ENCODE measurements at places on chromosomes 6 and 20. TPM values are rescaled to one million over a fixed set of nuclear protein-coding genes. Genes with fewer than 3 reads are reported as not detected.

The POM121L2 gene
- total RNA-seq = not detected

The MYLK4 gene
- total RNA-seq = 1.6 TPM

The TUBB2B gene
- 0.54 TPM for total RNA-seq

The REM1 gene
- total RNA-seq = 0.27 TPM

The COL11A2 gene
- total RNA-seq = 0.27 TPM

The RIPPLY2 gene
- total RNA-seq = not detected

The GSTA2 gene
- total RNA-seq = not detected

The GABRR1 gene
- total RNA-seq = not detected

The ZCCHC3 gene
- total RNA-seq = 27.7 TPM

The APMAP gene
- total RNA-seq = 39.0 TPM

The CLDN20 gene
- total RNA-seq = not detected

The RAB32 gene
- 33.1 TPM for total RNA-seq

The AGPAT1 gene
- 41.7 TPM for total RNA-seq

The SLC35F1 gene
- not detected for total RNA-seq

The GGT7 gene
- 12.9 TPM for total RNA-seq

The FAM135A gene
- 18.6 TPM for total RNA-seq

The NOX3 gene
- total RNA-seq = not detected

The CCN6 gene
- not detected for total RNA-seq

The RANBP9 gene
- 15.3 TPM for total RNA-seq

The LINC00237 gene
- total RNA-seq = not detected

The MEI4 gene
- total RNA-seq = 1.3 TPM

The RBBP9 gene
- 10.0 TPM for total RNA-seq

The KCNK5 gene
- total RNA-seq = 18.6 TPM

The ZBTB24 gene
- total RNA-seq = 6.7 TPM

The SUMO4 gene
- total RNA-seq = 4.3 TPM
